ENCODE measurements at places on chromosomes 3 and 15.
A peak's percentile ranks its signal among the peaks of the same experiment; 100 is the strongest.

DNA sequence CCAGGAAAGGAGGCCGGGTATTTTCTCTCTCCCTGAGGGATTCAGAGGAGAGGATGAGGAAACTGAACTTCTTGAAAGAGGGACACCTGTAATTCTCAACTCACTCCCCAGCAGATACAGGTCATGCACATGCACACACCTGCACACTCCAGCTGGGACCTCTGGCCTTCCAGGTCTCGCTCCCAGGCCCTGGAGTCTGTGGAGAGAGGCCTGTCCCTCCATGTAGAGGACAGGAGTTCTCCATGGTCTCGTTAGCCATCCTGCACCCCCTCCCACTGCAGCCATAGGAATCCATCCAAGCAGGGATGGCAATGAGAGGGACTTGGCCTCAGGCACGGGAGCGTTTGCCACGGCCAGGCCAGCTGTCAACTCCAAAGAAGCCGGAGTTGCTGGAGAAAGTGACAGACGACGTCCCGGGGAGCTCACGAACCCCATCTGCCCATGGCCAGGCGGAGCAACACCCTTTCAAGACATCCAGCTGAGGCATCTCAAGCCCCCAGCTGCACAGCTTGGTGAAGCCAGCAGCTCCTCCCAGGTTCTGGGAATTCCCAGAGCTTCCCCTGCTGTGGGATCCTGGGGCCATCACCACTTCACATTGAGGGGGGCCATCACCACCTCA is 223.3 kb downstream of the UACA start:
- no peak for DNase-seq

GRCh38 chr3:171696805-171697204 is 113.5 kb downstream of the PLD1 start:
- no peak for DNase-seq

DNA sequence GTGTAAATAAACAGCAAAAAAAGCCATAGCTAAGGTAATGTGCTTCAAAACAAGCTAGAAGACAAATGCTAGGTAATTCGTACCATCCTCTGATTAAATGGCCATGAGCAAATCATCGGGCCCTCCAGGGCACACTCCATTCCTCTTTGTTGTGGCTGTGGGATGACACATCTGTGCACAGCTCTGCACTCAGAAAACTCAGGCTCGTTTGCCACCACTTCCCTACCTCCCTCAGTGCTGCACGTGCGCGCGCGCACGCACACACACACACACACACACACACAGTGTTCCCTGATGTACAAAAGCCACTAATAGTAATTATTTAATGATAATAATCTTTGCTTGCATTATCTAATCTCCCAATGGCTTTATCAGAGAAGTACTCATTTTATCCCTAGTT is 336.6 kb downstream of the FEZF2 start:
- DNase-seq, result no peak

GRCh38 chr3:196423044-196423781 is 9.0 kb downstream of the UBXN7 start:
- no peak for DNase-seq

GRCh38 chr3:151146071-151146730 is 56.8 kb downstream of the GPR171 start:
- no peak for DNase-seq

GRCh38 chr3:122004991-122005565 is 17.0 kb downstream of the ILDR1 start:
- DNase-seq, result no peak

- no peak for DNase-seq
Measured at GRCh38 chr3:38084334-38085310, 45.6 kb downstream of the DLEC1 start.

DNA sequence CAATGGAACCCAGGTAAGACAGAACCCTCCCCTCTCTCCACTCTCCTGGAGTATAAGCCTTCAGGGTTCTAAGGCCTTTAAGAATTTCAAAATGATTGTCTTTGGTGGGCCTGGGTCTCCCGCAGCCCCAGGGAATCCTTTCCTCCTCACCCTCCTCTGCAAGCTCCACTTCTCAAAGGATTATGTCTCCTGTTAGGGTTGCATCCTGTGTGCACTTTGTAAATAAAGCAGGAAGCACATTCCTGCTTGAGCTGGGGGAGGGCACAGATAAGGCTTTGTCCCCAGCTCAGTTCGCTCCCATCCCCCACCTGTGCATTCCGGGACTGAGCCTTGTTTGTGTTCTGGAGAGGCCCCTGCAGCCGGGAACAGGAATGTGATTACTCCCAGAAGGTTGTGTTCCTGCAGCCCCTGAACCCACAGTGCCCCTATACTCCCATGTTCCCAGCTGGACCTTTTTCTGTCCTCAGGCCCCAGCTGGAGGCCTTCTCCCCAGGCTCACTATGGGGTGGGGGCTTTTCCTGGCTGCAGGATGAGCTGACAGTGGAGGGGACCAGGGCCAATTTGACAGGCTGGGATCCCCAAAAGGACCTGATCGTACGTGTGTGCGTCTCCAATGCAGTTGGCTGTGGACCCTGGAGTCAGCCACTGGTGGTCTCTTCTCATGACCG is 9.5 kb downstream of the TYRO3 start:
- DNase-seq, result no peak

DNA sequence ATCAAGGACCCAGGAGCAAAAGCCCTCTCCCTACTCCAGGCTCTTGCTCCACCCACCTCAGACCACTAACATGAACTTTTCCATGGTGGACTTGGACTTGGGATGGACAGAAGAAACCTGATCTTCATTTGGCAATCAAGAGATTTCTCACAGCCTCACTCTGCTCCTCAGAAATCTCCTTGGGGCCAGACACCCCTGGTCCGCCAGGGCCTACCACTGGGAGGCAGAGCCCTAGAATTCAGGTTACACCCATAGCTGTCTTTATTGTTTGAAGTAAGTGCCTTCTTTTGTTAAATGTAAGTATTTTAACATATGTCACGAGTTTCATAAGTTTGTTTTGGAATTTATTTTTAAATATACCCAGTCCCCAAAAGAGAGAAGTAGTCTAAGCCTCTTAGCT is 13.2 kb downstream of the SHF start:
- DNase-seq, result no peak

DNA sequence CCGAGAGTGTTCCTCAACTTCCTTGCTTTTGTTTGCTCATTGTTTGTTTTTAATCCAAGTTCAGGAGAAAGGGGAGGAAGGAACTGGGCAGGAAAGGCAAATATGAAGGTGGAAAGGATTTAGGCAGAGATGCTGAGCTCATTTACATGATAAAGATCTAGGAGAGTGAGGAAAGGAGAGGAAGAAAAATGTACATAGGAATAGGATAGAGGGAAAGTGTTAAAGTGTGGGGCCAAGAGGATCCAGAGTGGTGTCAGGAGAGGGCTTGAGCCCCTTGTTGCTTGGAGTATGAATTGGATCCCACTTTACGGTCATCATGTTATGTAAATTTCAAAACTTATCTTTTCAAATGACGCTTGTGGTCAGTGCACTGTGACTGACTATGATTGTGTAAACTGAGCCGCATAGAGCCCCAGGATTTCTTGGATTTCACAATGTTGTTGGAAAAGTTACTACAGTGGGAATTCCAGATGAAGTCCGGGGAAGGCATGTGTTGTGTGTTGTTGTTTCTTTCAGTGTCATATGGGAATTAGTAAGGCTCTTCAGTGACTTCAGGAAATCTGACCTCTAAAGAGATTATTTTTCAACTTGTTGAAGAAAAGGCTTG is 15.0 kb upstream of the PLD1 start:
- DNase-seq, result no peak

GRCh38 chr3:20236603-20237002 is 50.6 kb upstream of the SGO1 start:
- no peak for DNase-seq

GRCh38 chr15:70171256-70171886 is 73.7 kb upstream of the TLE3 start:
- no peak for DNase-seq

GRCh38 chr15:94027581-94027980 is 203.8 kb upstream of the MCTP2 start:
- DNase-seq, result no peak

DNA sequence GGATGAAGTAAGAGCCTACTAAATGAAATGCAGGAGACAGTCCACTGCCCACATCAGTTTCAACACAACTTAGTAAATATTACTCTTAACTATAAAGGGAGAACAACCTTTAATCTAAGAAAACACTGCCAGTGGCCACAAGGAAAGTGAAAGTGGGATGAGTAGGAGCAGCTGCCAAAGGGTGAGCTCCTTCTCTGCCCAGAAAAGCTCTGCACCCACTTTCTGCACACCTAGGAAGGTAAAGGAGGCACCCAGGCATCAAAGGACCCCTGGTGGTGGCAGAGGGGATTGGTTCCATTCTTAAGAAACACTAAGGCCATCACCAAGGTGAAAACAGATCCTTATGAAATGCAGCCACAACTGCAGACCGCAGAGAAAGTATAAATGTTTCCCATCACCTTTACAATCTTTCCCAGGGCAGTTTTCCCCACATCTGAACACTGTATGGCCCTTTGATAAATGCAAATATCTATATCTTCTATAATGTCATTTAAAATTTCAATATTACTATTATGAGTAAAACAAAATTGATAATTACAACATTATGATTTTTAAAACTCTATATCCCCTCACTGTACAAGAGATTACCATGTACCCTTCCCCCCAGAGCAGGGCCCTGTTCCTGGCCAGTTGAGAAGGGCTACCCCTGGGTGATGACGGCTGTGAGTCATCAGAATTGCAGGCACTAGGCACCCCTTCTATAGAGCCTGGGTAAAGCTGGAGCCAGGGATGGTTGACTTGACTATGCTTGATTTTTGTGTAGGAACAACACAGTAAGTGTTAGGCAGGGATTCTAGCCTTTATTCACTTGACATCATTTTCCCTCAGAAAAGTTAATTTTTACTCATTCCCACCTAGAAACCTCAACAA is 92.0 kb downstream of the SNRK start:
- DNase-seq, result peak; percentile 40

DNA sequence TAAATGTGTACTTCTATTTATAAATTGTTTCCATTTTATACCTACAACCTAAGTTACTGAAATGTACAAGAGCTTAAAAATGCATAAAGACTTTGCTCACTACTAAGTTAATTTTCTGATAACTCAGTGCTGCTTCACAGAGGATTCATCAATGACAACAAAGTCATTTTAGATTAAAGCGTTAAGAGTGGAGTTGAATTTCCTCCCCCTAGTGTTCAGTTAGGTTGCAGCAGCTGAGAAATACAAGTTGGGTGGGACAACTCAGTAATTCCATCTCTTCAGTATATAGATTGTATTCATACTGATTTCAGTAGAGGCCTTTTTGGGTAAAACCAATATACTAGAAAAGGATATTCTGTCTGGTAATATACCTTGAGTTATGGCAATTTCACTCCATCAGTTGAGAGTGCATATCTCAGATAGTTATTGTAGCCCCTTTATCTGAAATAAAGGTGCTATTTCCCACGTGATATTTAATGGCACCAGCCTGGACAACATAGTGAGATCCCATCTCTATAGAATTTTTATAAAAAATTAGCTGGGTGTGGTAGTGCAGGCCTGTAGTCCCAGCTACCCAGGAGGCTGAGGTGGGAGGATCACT is 6.9 kb upstream of the RPL35A start:
- DNase-seq, result no peak

GRCh38 chr15:33988384-33988783 is 20.1 kb downstream of the CHRM5 start:
- no peak for DNase-seq

DNA sequence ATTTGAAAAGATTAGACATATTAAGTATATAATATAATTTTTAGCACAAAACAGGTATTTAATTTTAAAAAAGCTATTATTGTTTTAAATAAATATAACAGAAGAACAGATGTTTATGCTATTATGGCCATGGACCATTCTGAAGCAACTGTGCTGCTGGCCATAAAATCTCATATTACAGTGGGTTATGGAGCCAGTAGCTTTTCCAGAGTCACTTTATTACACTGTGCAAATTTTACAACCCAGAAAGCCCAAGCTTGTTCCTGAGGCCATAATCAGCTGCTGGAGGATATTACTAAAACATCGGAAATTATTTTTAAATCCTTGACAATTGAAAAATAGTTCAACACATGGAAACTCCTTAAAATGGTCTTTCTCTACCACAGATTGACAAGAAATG is 557.3 kb upstream of the KCNMB2 start:
- DNase-seq, result no peak
